ENCODE measurements at places on chromosomes 11 and 22.
A peak's percentile ranks its signal among the peaks of the same experiment; 100 is the strongest.

DNA sequence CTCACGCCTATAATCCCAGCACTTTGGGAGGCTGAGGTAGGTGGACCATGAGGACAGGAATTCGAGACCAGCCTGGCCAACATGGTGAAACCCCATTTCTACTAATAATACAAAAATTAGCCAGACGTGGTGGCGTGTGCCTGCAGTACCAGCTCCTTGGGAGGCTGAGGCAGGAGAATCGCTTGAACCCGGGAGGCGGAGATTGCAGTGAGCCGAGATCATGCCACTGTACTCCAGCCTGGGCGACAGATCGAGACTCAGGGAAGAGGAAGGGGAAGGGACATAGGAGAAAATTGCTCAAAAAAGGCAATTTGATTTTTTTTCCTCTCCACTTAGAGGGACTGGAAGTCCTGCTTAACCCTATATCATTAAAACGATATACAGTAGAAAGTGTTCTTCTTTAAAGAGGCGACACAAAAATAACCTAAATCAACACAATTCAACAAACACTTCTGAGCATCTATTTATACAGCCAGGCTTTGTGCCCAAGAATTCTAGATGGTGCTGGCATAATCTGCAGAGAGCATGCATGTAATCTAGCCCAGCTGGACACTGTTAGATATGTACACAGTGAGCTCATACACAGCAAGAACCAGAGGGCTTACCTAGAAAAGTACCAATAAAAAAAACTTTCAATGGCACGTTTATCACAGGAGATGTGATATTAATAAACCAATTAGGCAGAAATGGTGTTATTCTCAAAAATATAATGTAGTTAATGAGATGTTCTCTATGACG, 20.9 kb upstream of the DENND5A start:
- no peak for DNase-seq

GRCh38 chr11:80532633-80533232, 1091.9 kb upstream of the TENM4 start:
- DNase-seq = no peak

DNA sequence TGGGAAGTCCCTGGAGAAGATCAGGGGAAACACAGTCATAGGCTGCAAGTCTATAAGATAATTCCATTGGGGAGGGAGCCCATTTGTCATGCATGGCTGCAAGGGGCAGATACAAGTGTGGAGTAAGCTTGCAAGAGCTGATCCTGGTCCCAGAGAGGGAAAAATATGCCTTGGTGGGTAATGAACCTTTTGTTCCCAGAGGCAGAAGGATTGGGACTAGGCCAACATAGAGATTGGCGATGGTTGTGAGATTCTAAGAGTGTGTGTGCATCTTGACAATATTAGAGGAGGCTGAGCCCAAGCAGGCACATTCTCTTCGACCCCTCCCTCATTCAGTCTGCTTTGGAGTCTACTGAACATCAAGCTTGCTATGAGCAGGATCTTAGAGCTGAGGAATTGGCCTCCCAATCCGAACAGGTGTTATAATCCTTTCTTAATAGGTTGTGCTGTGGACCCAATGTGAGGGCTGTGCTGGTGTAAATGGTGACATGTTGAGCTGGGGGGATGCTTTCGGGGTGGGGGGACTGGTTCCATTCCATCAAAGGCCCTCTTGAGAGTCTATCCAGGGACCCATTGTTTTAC, 18.4 kb downstream of the MIAT start:
- DNase-seq = no peak

DNA sequence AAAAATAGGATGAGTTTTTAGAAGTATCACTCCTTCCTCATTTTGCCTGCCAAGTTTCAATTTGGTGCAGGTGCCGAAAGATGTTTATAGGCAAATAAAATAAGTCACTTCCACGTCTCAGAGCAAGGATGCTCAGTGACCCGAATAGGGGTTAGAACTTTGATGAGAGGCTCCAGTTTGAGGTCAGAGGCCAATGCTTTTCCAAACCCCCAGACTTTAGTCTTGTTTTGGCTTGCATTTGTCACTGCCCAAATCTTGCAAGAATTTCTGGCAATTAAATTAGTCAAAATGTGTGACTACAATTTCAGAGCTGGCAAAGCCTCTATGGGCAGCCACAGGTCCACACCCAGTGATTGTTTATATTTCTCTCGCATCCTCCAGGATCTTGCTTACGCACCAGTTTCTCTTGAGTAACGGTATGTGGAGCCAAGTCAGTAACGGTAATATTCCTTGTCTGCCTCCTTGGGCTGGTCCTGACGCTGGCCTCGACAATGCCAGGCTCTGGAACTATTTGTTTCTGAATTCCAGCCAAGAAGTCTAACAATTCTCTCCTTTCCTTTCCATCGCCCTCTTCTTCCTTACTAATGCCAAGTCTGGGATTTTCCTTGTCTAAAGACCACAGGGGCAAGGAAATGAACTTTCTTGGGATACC, 9.9 kb upstream of the NUP160 start:
- peak; percentile 35 for DNase-seq

- no peak for DNase-seq
These were observed 1381.5 kb upstream of the TENM4 start for GRCh38 chr11:80822308-80822707.

DNA sequence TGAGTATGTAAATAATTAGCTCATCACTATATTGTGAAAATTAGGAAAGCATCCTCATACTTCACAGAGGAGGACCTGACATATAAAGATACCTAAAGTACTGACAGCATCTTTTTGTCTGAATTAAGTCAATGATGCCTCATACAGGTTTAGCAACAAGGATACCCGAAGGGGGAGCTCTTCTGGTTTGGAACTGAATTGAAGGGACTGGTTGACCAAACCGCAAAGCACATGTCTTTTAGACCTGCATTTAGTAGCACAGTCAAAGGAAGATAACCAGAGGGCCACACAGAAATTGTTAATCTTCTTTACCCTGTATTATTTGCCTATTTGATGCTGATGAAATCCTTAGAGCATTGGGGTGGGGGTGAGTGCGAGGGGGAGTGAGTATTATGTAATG, 12.9 kb upstream of the WT1 start:
- DNase-seq = peak; percentile 33

DNA sequence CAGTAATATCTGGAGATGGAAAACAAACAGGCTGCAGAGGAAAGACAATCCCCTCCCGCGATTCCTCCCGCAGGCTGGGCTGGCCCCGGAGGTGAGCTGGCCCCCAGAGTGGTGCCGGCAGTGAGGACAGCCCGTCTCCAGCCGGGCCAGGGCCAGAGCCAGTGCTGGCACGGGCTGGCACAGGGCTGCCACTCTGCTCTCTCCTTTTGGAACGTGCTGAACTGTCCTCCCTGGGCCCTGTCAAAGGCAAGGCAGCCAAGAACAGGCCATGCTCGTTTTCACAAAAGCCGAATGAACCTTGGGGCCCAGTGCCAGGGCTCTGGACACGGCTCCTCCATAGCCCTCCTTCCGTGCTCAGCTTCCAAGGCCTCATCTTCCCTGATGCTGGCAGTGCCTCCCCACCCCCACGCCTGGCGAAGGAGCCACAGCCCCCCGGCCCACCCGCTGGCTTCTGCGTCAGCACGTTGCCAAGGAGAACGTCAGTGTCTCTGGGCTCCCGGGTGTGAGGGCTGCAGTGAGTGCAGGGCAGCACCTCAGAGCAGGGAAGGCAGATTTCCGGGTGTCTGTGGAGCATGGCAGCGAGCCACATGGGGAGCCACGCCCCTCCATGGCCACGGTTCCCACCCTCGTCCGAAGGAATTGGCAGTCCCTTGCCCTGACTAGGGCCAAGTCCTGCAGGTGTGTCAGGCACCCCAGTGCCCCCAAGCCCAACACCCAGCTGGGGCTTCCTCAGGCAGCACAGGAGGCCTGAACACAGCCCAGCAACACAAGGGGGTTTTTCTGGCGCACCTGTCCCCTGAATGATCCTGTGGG, 28.6 kb downstream of the GNAZ start:
- DNase-seq = no peak

DNA sequence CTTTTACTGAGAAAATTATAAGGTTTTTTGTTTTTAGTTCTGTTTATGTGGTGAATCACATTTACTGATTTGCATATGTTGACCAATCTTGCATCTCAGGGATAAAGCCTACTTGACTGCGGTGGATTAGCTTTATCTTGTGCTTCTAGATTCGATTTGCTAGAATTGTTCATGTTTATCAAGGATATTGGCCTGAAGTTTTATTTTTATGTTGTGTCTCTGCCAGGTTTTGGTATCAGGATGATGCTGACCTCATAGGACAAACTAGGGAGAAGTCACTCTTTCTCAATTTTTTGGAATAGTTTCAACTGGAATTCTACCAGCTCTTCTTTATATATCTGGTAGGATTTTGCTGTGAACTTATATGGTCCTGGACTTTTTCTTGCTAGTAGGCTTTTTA, 504.8 kb downstream of the ETS1 start:
- DNase-seq = no peak

DNA sequence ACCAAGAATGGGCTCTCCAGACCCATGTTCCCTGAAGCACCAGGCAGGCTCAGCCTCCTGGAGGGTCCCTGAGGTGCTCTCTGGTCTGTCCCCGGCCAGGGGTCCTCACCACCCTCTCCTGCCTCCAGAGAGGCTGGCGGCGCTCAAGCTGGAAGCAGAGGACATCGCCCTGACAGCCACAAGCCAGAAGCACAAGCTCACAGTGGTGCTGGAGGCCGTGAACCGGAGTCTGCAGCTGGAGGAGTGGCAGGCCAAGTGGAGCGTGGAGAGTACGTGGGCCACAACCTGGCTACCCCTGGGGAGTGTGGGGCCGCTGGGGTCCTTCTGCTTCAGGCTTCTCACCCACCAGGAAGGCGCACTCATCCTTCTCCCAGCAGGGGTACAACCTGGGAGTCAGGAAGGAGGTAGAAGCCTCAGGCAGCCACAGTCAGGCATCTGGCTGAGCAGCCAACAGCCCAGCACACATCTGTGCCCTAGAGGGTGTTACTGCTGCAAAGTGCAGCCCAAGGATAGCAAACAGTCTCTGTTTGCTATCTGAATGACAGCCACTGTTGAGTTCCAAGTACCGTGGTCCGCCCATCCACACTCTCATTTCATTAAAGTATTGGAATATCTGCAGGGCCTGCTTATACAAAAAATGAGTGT, 8.4 kb downstream of the PARVG start:
- DNase-seq = no peak

- no peak for DNase-seq
These were observed 6.3 kb downstream of the FDX1 start for GRCh38 chr11:110435780-110436717.

DNA sequence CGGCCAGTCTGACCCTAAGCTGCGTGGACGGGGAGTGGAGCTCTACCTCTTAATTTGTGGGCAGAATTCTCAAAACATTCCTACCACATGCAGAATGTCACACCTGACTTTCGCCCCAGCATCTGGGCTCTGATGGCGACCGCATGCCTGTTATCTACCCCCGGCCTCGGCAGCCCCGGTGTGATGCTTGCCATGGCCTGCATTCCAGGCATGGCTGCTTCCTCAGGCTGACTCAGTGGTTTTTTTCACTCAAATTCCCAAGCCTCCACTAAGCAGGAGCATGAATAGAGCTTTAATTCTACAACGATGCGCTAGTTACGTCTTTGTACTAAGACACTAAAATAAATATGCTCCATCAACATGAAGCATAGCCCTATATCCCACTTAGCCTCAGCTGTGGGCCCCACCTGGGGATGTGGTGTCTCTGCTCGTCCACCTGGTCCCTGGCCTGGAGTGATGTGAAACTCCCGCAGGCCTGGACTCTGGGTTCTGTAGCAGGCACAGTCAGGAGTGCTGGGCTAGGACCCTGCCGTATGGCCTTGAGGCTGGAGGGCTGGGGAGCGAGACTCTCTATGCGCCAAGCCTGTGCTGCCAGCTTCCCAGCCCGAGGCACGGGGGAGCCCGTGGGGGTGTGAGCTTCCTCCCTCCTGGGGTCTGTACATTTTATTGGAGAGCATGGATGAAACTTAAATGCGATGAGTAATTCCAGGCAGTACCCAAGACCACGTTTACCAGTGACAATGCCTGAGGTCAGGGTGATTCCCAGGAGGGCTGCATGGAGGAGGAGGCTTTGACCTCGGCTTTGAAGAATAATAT, 153.2 kb downstream of the CTTN start:
- no peak for DNase-seq

DNA sequence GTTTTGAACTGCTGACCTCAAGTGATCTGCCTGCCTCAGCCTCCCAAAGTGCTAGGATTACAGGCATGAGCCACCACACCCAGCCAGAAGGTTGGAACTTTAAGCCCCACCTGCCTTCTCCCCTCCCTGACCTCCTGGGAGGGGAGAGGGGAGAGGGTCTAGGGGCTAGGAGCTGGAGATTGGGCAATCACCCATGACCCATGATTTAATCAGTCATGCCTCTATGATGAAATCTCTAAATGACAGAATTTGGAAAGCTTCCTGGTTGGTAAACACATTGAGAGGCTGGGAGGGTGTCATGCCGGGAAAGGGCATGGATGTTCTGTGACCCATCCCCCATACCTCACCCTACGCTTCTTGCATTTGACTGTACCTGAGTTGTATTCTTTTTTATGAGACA, 17.1 kb upstream of the TFIP11 start:
- no peak for DNase-seq

- DNase-seq = no peak
These were observed 13.7 kb downstream of the POU2AF3 start for GRCh38 chr11:111312076-111312475.

- DNase-seq = no peak
These were observed 875 bp downstream of the TCP11L1 start for GRCh38 chr11:33040033-33040861.

DNA sequence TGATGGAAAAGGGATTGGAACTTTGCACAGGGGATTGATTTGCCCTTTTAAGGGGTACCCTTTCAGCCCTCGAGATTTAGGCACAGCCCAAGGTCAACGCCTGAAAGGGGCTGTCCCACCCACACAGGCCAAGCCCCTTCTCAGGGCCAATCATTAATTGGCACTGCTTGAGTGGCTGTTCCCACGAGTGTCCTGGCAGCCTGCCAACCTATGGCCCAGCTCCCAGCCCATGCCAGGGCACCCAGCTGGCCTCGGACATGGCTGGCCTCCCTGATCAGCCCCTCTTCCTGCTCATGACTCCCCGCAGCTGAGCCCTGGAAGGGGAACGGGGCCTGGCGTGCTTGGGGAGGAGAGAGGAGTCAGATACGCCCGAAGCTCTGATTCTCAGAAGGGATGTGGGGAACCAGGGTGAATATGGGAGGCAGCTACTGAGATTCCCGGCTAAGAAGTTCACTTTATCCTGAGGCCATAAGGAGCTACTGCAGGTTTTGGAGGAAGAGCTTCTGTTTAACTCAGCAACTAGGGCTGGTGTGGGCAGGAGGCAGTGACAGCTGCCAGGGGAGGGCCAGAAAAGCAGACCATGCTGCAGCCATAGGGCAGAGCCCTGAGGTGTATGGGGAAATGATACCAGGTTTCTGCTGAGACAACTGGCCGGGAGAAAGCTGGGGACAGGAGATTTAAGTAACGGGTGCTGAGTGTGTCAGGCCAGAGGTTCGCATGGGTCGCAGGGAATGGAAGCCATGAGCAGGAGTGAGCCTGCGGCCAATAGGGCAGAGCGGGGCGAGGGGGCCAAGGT, 30.0 kb downstream of the WNT7B start:
- no peak for DNase-seq

DNA sequence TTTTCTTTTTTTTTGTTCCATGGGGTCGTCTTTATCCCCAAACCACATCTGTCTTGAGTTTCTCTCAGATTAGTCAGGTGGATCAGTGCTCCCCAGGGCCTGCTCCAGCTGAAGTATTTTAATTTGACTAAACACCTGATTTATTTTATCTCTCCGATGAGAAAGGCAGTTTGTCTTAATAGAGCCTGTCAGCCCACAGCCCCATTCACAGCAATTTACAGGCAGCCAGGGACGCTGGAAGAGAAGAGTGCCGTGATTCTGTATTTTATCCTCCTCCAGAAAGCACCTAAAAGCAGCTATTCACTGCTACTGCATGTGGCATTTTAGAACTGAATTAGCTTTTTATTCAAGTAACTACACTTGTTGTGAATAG, 164.5 kb downstream of the SOX6 start:
- DNase-seq = no peak

Measured in ACHN (cell line).